ENCODE measurements at places on chromosomes 4 and X. TPM values are rescaled to one million over a fixed set of nuclear protein-coding genes. Genes with fewer than 3 reads are reported as not detected.
A peak's percentile ranks its signal among the peaks of the same experiment; 100 is the strongest.

The DRD5 gene
- not detected for total RNA-seq

The HSFX1 gene
- 0.53 TPM for total RNA-seq

The CENPVL3 gene
- not detected for total RNA-seq

The STATH gene
- total RNA-seq = not detected

The DMRTC1 gene
- total RNA-seq = not detected

The RGN gene
- 0.26 TPM for total RNA-seq

The CXCL13 gene
- not detected for total RNA-seq

The FGFBP2 gene
- not detected for total RNA-seq

- no peak for DNase-seq
These were observed 163.1 kb downstream of the PALLD start for GRCh38 chr4:168659741-168660465.

GRCh38 chrX:110755061-110755460, 40.6 kb downstream of the CHRDL1 start:
- no peak for DNase-seq

DNA sequence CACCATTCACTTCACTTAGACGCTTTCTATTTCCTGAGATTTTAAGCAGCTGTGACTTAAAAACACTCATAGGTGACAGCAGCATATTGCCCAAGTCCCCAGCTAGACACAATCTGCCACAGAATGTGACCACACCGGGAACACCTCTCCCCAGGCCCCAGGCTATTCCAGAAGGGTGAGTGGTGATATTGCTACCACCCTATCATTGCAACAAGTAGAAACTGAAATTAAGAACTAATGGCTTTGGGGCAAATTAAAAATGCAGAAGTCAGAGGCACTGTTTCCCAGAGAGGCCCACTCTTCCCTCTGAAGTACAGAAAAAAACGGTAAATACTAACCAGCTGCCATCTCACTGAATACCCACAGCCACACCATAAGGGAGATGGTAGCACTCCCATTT, 35.0 kb downstream of the QDPR start:
- no peak for DNase-seq

GRCh38 chr4:6840062-6840976, 57.8 kb downstream of the KIAA0232 start:
- DNase-seq = no peak

DNA sequence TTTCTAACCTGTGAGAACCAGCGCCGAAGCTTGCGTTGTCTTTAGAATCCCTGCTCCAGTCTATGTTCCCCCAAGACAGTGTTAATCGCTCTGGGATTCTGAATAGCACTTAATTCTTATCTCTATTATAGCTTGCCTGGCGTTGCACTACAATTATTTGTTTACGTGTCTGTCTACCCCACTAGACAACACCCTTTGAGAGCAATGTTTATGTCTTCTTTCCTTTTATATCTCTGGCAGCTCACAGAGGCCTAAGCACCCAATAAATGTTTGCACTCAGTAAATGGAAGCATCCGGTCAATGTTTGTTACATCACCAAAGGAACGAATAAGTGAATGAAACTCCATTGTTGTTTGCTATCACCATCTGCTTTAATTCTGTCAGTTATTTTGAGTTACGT, 4.8 kb upstream of the NHS start:
- DNase-seq = no peak

DNA sequence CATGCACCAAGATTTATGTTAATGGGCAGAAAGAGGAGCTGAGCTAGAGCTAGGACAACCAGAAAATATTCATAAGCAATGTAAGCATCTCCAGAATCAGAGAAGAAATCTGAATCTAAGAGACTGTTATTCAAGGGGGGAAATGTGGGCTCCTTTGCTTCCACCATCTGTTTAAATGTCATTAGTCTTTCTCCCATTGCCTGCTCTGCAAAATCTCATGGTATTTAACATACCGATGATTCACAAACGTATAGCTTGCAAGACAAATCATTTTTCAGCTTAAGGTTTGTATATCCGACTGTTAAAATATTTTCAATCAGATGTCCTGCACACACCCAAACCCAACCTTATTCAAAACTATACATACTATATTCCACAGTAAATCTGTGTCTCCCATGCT, 133.4 kb upstream of the TACR3 start:
- DNase-seq = no peak

- DNase-seq = peak; percentile 79
These were observed 152.5 kb downstream of the PLS3 start for GRCh38 chrX:115713460-115713859.

DNA sequence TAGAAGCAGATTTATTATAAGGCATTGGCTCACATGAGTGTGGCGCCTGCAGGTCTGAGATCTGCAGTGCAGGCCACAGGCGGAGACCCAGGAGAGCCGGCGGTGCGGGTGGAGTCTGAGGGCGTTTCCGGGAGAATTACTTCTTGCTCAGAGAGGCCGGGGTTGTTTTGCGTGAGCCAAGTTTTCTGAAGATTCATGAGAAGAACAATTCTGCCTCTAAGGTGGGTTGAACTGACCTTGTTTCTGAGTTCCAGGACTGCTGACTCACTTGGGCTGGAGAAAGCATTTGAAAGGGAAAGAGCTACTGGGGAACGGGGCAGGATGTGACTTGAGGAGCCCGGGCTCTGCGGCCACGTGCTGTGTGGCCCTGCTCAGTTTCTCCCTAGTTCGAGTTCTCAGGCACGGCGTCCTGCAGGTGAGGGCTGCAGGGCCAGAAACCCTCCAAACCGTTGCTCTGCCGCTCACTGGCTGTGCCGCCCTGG, 36.7 kb upstream of the SORCS2 start:
- DNase-seq = no peak

- no peak for DNase-seq
These were observed 18.1 kb downstream of the FGFRL1 start for GRCh38 chr4:1029529-1029928.

- DNase-seq = peak; percentile 9
These were observed 445.7 kb downstream of the GASK1B start for GRCh38 chr4:157727163-157727562.

DNA sequence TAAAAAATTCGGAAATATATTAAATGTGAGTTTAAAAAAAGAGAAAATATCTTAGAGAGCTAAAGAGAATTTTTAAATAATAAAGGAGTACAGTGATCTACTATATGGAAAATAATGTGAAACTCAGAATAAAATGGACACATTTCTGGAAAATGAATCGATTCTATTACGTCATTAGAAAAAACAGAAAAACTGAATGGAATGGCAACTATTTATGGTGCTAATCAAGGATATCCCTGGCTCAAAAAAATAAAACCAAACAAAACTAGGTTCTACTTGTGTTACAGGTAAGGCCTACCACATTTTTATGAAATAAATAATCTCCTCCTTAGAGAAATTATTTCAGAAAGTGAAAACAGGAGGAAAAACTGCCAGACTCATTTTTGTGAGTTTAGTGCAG, 5.5 kb upstream of the SLC7A11 start:
- DNase-seq = no peak

DNA sequence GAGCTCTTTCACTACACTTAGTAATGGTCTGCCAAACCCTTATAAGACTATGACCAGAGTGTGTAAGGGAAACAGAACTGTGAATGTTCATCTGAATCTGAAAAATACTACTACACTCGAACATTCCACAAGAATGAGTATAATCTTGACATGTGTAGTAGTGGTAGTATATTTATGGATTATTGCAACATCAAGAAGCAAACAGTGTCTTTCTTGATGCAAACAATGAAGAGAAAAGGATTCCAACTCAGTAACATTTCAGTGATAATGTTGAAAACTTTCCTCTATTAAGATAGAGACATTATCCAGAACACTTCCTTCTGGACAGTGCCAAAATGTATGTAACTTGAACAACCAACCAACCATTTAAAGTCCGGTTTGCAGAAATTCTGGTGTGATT, 394.7 kb upstream of the CPEB2 start:
- DNase-seq = peak; percentile 38

DNA sequence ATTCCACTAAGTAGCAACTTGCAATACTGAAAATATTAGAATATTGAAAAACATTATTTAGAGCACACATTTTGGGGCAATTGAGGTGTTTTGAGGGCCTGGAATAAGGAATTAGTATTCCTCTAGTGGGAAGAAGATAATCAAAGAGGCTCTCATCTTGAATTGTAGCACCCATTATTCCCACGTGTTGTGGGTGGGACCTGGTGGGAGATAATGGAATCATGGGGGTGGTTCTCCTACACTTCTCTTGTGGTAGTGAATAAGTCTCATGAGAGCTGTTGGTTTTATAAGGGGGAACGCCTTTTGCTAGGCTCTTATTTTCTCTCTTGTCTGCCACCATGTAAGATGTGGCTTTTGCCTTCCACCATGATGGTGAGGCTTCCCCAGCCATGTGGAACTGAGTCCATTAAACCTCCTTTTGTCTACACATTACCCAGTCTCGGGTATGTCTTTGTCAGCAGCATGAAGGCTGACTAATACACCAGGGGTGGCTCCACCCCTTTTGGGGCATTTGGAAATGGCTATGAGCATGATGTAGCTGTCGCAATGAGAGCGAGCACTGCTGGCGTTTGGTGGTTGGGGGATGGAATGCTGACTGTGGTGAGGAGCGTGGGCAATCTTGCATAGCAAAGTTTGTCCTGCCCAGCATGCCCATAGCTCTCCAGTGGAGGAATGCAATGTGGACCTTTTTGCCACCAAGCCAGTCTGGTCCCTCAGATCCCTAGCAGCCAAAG, 308.2 kb downstream of the FRMPD4 start:
- DNase-seq = peak; percentile 81

GRCh38 chr4:41750626-41751448, 2.3 kb upstream of the PHOX2B start:
- no peak for DNase-seq

- DNase-seq = no peak
These were observed 19.2 kb upstream of the BRS3 start for GRCh38 chrX:136468391-136469103.

DNA sequence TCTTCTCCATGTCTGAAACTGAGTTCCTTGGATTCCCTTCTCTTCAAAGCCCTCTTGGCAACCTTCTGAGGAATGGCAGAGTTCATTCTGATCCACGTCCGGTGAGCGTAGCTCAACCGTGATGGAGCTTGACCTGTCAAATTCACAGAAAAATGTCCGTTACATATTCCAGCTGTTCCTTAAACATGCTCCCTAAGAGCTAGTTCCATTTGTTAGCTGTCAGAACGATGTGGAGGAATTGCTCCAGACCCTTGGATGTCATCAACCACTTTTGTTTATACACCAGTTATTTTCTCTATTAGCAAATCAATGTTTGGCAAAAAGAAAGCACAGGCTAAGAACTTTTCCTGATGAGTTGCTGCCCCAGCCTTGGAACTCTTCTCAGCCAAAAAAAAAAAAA, 50.1 kb downstream of the NHS start:
- no peak for DNase-seq

GRCh38 chr4:19823781-19824180, 427.9 kb upstream of the SLIT2 start:
- no peak for DNase-seq

DNA sequence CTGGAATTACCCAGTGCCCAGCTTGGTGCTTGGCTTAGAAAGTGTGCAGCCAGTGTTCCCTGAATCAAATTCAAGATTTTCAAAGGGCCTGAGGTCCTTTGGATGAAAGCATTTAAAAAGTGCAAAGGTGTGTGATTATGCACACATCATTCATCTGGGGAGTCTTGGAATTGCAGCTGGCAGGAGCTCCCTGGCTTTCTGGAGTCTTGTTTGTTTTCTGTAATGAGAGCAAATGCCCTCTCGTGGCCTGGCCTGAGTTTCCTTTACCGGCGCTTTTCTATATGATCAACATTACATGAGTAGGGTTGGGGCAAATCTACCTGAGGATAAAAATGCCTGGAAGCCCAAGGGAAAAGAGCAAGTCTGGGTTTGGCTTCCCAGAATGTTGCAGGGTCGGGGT, 24.6 kb upstream of the SORCS2 start:
- no peak for DNase-seq

DNA sequence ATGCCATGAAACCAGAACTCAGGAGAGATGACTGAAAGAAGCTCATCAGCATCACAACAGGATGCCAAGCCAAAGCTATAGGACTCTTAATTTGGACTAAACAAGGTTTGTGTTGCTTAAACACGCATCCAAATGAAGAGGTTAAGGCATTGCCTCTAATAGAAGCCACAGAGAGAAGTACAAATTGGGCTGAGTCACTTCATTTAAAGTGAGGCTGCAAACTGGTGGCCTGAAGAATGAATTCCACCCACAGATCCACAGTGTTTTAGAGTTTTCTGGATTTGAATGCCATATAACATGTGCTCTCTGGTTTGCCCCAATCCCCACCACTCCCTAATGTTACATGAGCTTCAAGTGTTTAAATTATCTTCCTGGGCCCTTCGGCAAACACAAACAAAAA, 103.5 kb downstream of the FIP1L1 start:
- DNase-seq = no peak

DNA sequence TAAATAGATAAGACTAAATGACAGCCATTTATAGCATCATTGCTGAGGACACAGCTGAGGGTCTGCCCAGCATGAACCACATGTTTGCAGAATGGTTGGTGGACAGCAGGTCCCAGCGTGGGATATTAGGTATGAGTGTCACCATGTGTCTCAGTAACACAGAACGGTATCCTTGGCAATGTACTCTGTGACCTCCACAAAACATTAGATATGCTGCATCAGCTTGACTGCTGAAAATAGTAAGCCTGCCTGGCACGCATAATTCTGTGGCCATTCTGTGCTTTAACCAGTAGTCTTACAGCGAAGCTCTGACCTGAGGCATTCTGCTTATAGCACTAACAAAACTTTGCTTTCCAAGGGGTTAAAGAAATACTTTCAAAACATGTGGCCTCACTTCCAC, 32.0 kb downstream of the LIMCH1 start:
- no peak for DNase-seq

GRCh38 chr4:76087007-76087769, 12.7 kb downstream of the ART3 start:
- peak; percentile 72 for DNase-seq

DNA sequence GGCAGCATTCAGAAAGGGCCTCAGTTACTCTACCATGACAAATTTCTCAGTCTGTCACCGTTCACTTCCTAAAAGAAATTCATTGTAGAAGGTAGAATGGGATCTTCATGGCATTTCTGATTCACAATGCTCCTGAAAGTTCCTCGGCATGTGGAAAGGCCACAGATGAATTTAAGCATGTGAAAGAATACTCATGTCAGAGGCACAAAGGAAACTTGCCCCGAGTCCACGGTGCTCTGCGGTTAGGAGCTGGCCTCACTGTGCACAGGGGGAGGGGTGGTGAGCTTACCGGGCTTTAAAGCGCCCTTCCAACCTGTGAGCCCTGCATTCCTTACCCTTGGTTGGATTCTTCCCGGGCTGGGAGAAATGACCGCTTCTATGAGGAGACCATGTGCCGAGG, 9.3 kb downstream of the TKTL1 start:
- DNase-seq = no peak

- DNase-seq = peak; percentile 41
These were observed 1.7 kb downstream of the FAM120C start for GRCh38 chrX:54181202-54181953.

- DNase-seq = peak; percentile 54
These were observed 30.7 kb upstream of the SMARCA5 start for GRCh38 chr4:143482840-143483239.

- no peak for DNase-seq
These were observed 12.1 kb downstream of the TMEM164 start for GRCh38 chrX:110015032-110015431.

Measured in bronchial epithelial cell (primary cell).